ENCODE measurements at places on chromosomes 6 and 20.

DNA sequence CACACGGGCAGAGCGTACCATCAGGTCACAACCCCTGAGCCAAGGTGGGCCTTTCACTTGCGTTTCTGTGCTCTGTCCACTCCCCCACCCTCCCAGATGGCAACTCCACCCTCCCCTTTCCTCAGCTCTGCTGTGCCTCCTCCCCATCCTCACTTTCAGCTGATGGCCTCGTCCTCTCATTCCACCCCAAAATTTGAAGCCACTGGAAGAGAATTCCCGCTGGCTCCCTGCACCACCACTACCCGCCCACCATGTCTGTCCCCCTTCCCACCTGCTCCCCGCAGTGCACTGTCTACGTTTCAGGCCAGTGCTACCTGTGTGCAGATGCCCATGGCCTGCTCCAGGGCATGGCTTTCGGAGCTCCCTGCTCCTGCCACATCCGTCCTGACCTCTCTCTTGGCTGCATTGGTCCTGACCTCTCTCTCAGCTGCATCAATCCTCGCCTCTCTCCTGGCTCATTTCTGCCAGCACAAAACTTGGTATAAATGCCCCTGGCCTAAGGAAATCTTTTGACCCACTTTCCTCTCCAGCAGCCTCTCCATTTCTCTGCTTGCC is 24.0 kb downstream of the SYNJ2 start:
- no peak overlapping the region for H3K4me3 ChIP-seq
- peaks cover 13% of the 10 kb centered on the region for H3K36me3 ChIP-seq
- no peaks in the 10 kb centered on the region for H3K27me3 ChIP-seq

DNA sequence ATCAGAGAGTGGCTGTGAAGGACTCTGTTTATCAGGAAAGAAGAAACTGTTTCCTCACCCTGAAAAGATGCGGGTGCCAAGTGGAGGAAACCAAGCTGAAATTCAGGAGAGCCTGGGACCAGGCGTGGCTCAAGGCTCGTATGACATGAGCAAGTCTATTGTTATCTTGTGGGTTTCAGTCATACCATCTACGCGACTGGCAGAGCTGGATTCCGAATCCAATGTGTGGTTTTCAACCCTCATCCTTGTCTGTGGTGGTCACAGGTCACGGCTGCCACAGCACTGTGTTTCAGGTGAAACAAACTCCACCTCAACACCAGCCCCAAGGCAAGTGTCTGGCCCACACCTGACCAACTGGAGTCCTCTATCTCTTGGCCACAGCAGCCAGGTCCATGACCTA is 9.1 kb downstream of the MC3R start:
- no peak overlapping the region for H3K4me3 ChIP-seq
- no peaks in the 10 kb centered on the region for H3K4me1 ChIP-seq
- H3K27ac ChIP-seq = no peak overlapping the region
- no peaks in the 10 kb centered on the region for H3K36me3 ChIP-seq
- no peak for DNase-seq

- no peaks in the 10 kb centered on the region for H3K27me3 ChIP-seq
- peaks cover 7% of the 10 kb centered on the region for H3K4me1 ChIP-seq
- peaks cover 3% of the 10 kb centered on the region for H3K36me3 ChIP-seq
- no peak overlapping the region for H3K4me3 ChIP-seq
Measured at GRCh38 chr6:38198219-38198618, 378.7 kb downstream of the ZFAND3 start.

DNA sequence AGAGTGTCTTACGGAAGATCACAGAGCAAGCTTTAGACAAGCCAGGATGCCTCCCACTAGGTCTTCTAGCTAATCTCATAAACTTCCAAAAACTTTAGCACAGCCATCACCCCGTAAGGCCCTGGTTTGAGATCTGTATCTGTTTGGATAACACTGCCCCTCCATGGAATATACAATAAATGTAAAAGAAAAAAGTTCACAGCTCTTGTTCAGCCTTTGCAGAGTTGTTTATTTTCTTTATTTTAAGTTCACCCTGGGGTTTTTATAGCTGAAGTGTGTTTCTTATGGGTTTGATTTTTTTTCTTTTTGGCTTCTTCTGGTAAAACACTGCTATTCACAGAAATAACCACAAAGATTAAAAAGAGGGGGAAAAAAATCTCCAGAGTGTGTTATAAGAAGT is 125.6 kb downstream of the EYA2 start:
- DNase-seq = no peak
- peaks cover 3% of the 10 kb centered on the region for H3K36me3 ChIP-seq
- no peaks in the 10 kb centered on the region for H3K4me1 ChIP-seq
- no peak overlapping the region for H3K4me3 ChIP-seq

DNA sequence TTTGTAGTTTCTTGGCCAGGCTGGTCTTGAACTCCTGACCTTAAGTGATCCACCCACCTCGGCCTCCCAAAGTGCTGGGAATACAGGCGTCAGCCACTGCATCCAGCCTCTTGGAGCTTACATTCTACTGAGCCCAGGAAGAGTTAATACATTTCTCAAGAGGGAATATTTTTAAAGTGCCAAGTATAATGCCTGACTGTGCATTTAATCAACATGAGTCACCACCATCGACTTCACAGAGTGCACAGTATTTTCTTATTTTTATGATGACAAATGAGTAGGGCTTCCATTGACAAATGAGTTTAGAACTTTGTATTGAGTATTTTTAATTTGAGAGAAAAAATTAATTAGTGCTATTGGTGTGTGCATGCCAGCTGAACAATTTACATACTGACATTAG is 72.2 kb downstream of the SASH1 start:
- no peak overlapping the region for H3K27ac ChIP-seq
- no peaks in the 10 kb centered on the region for H3K36me3 ChIP-seq
- peaks cover 2% of the 10 kb centered on the region for H3K4me1 ChIP-seq
- H3K4me3 ChIP-seq = no peak overlapping the region
- no peak for DNase-seq

GRCh38 chr6:108222504-108222903 is 38.3 kb downstream of the SNX3 start:
- DNase-seq = no peak
- no peak overlapping the region for H3K4me3 ChIP-seq
- no peak overlapping the region for H3K27ac ChIP-seq
- peaks cover 43% of the 10 kb centered on the region for H3K36me3 ChIP-seq
- peaks cover 6% of the 10 kb centered on the region for H3K4me1 ChIP-seq

DNA sequence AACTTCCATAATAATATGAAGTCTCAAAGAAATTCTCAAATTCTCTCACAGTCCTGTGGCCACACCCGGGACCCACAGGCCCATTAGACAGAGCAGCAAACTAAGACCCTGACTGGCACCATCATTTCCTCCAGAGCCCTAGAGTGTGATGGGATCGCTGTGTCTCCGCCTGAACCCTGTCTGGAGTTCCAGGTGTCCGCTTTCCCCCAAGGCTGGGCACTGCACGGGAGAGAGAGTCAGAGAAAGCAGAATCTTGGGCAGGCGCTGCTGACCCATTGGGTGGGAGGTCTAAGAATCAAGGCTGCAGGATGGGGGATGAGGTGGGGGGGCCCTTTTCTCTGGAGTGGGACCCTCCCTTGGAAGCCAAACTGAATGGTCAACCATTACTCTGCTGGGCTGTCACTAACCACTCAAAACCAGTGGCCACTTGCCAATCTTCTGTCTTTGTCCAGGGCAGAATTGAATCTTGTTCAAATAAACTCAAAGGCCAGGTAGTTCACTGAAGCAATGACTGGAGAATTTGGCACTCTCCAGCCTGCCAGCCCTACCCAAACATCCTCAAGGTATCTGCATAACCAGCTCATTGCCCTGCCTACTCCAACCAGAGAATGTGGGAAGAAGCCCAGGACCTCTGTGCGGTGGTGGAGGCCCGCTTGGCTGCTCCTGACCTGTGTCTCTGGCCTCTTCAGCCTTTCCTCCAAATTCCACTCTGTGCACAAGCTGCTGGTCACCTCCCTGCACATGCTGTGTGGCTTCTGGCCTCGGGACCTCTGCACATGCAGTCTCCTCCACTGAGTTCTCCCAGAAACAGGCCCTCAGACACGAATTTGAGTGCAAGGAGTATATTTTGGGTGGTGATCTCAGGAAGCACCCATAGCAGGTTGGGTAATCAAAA is 141.1 kb downstream of the CEBPB start:
- H3K27me3 ChIP-seq = no peaks in the 10 kb centered on the region
- H3K4me3 ChIP-seq = no peak overlapping the region
- no peak for DNase-seq

DNA sequence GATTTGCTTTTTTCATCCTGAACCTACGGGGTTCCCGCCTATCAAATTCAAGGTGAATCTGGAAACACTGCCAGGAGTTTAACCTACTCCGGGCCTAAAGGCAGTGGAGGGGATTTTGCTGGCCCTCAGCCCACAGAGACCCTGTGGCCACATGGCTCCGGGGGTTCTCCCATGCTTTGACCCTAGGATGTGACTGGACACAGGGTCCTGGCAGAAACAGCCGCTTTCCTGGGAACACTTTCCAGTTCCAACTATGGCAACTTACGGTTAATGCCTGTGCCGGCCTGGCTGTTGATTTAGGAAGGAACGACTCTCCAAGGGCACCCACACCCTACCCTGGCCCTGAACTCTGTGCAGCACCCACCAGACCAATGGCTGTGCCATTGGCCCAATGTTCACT is 141.7 kb upstream of the RPS6KA2 start:
- no peak overlapping the region for H3K27ac ChIP-seq
- no peaks in the 10 kb centered on the region for H3K4me1 ChIP-seq
- DNase-seq = no peak

DNA sequence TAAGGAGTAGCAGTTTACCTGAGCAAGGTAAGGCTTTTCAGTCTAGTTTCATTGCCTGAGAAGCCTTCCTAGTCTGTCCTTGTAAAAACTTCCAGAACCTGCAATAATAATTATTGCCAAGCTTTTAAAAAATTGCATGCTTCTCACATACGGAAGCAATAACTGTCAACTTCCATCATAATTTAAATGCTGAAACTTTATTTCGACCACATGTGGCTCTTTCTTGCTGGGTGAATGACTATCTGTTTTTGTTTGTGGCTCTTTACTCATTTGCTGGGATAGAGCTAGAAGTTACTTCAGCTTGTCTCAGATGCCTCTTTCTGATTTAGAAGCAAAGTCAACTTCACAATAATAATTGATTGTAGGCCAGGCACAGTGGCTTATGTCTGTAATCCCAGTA is 95.9 kb upstream of the COL21A1 start:
- H3K27me3 ChIP-seq = peaks cover 13% of the 10 kb centered on the region
- no peak for DNase-seq
- no peak overlapping the region for H3K4me3 ChIP-seq
- H3K36me3 ChIP-seq = no peaks in the 10 kb centered on the region
- H3K27ac ChIP-seq = no peak overlapping the region

- H3K4me3 ChIP-seq = peak overlapping the region; percentile 19
- H3K36me3 ChIP-seq = peaks cover 78% of the 10 kb centered on the region
- H3K4me1 ChIP-seq = peaks cover 46% of the 10 kb centered on the region
- no peak for DNase-seq
Measured at GRCh38 chr6:45441851-45442453, 64.2 kb upstream of the SUPT3H start.

GRCh38 chr6:54758340-54758739 is 88.2 kb upstream of the FAM83B start:
- no peaks in the 10 kb centered on the region for H3K4me1 ChIP-seq
- no peak overlapping the region for H3K4me3 ChIP-seq
- H3K27ac ChIP-seq = no peak overlapping the region
- no peaks in the 10 kb centered on the region for H3K27me3 ChIP-seq
- no peaks in the 10 kb centered on the region for H3K36me3 ChIP-seq
- no peak for DNase-seq

- no peaks in the 10 kb centered on the region for H3K4me1 ChIP-seq
- no peak for DNase-seq
- H3K27me3 ChIP-seq = peaks cover 63% of the 10 kb centered on the region
- no peak overlapping the region for H3K27ac ChIP-seq
Measured at GRCh38 chr6:112296122-112296521, 41.8 kb upstream of the LAMA4 start.

- H3K4me3 ChIP-seq = no peak overlapping the region
- DNase-seq = no peak
- H3K27me3 ChIP-seq = no peaks in the 10 kb centered on the region
- peaks cover 64% of the 10 kb centered on the region for H3K4me1 ChIP-seq
Measured at GRCh38 chr6:90399970-90400369, 103.3 kb upstream of the BACH2 start.

DNA sequence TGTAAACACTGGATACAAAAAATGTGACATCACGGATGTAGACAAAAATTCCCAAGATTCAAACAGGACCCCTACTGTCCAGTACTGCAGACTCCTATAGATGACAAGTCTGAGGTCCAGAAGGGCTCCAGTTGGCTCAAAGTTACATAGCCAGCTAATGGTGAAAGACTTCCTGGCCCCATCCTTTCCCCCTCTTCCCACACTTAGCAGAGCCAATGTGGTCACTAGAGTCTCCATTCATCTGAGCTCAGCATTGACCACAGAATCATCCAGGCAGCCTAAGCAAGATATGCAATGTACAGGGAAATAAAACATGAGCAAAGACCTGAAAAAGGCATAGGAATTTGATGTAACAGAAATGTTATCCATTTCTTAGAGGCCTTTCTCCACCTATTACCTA is 180.5 kb downstream of the ADAT2 start:
- H3K4me1 ChIP-seq = no peaks in the 10 kb centered on the region
- no peak overlapping the region for H3K4me3 ChIP-seq
- H3K36me3 ChIP-seq = no peaks in the 10 kb centered on the region
- no peak for DNase-seq
- H3K27me3 ChIP-seq = no peaks in the 10 kb centered on the region
- H3K27ac ChIP-seq = no peak overlapping the region

DNA sequence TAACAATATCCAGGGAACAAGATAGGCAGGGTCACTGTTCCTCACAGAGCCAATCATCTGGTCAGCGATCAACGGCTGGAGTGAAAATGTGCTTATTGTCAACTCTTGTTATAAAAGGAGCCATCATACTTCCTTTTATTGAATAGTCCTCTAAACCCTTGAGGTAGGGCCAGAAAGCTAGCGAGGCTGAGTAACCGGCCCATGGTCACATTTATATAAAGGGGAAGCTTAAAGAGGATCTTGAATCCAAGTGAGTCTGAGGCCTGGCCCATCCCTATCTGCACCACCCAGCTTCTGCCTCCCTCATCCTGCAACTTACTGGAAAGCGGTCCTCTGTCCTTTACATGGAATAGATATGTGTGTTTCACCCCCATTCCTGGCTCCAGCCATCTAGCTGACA is 9.5 kb downstream of the PHACTR3 start:
- no peak for DNase-seq
- H3K4me3 ChIP-seq = no peak overlapping the region
- H3K4me1 ChIP-seq = no peaks in the 10 kb centered on the region
- no peak overlapping the region for H3K27ac ChIP-seq

DNA sequence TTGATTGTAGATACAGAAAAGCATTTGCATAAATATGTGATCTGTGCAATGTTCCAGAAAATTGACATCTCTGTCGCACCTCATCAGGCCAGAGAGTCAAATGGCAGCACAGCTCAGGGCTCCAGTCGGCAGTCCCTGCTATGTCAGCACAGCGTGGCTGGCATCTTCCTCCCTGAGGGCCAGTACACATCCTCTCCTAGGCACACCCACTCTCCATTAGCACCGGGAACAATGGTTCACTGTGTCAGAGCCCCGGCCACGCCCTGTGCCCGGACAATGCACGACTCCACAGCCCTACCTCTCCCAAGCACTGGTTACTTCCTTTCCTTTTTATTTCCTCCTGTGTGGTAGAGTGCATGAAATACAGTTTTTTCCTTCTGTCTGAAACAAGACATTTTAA is 114.9 kb downstream of the FOXC1 start:
- H3K27me3 ChIP-seq = no peaks in the 10 kb centered on the region
- no peak overlapping the region for H3K4me3 ChIP-seq
- no peak for DNase-seq
- no peak overlapping the region for H3K27ac ChIP-seq
- peaks cover 10% of the 10 kb centered on the region for H3K36me3 ChIP-seq
- H3K4me1 ChIP-seq = no peaks in the 10 kb centered on the region

GRCh38 chr6:31723980-31724691 is 963 bp downstream of the MPIG6B start:
- H3K36me3 ChIP-seq = peaks cover 6% of the 10 kb centered on the region
- peaks cover 7% of the 10 kb centered on the region for H3K4me1 ChIP-seq
- H3K4me3 ChIP-seq = no peak overlapping the region
- DNase-seq = no peak
- no peaks in the 10 kb centered on the region for H3K27me3 ChIP-seq
- H3K27ac ChIP-seq = peak overlapping the region; percentile 44

All from effector memory CD8-positive, alpha-beta T cell (primary cell).